Panc1 (cell line): ENCODE measurements at places on chromosomes 6 and 20. TPM values are rescaled to one million over a fixed set of nuclear protein-coding genes. Genes with fewer than 3 reads are reported as not detected.

- no peaks in the 10 kb centered on the region for H3K4me1 ChIP-seq
- no peak within 1 kb of the TSS for H3K4me3 ChIP-seq
- no peaks in the 10 kb centered on the region for H3K36me3 ChIP-seq
- no peak within 1 kb of the TSS for H3K27ac ChIP-seq
- H3K27me3 ChIP-seq, result peaks cover 12% of the 10 kb centered on the region; the same call in 1 of the 2 replicates
These were observed at the start of gene ZNF831 for GRCh38 chr20:59163631-59164530. TSS of gene ZNF831 (plus strand) at chr20:59163821. CDS start at chr20:59191020, 27,199 bp downstream.

DNA sequence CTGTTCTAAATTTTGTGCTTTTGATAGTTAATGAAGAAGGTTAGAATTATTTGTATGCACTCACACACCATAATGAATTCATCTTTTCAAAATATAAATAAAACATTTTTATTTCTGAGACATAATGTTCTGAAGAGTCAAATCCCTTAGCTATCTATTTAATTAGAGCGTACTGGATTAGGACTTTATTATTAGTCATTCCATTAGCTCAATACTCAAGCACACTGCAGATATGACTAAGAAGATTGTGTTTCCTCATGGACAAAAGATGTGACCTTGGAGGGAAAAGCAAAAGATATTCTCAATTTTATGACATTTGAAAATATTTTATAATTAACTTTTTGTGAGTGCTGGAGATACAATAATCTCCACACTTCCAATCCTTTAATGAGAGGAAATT, 666.4 kb downstream of the CD109 start:
- DNase-seq, result no peak
- H3K36me3 ChIP-seq, result no peaks in the 10 kb centered on the region
- H3K4me3 ChIP-seq, result no peak overlapping the region
- no peaks in the 10 kb centered on the region for H3K27me3 ChIP-seq

- no peak for DNase-seq
- H3K27ac ChIP-seq, result no peak overlapping the region
- no peaks in the 10 kb centered on the region for H3K27me3 ChIP-seq
- H3K4me1 ChIP-seq, result no peaks in the 10 kb centered on the region
These were observed 335.3 kb upstream of the NT5E start for GRCh38 chr6:85114581-85114935.

GRCh38 chr6:52407467-52407866, 12.7 kb upstream of the EFHC1 start:
- H3K27me3 ChIP-seq, result no peaks in the 10 kb centered on the region
- no peaks in the 10 kb centered on the region for H3K36me3 ChIP-seq
- H3K4me3 ChIP-seq, result no peak overlapping the region
- DNase-seq, result no peak
- no peak overlapping the region for H3K27ac ChIP-seq
- H3K4me1 ChIP-seq, result no peaks in the 10 kb centered on the region

DNA sequence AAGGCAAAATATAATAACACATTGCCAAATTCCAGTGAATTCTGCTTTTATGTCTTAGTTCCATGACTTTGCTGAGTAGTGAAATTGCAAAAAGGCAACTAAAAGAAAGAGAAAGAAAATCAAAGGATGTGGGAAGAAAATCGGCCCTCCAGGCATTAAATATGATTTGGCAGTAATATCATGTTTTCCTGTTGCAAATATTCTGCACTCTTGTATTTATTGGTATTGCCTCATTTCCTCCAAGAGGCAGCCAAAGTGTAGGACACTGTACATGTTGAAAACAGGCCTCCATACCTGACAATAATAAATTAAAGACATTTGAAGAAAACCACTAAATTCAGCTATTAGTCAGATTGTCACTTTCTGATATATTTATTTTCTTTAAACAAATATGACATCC, 460.0 kb upstream of the NOX3 start:
- DNase-seq, result no peak
- no peak overlapping the region for H3K4me3 ChIP-seq
- H3K4me1 ChIP-seq, result no peaks in the 10 kb centered on the region
- H3K27me3 ChIP-seq, result no peaks in the 10 kb centered on the region

DNA sequence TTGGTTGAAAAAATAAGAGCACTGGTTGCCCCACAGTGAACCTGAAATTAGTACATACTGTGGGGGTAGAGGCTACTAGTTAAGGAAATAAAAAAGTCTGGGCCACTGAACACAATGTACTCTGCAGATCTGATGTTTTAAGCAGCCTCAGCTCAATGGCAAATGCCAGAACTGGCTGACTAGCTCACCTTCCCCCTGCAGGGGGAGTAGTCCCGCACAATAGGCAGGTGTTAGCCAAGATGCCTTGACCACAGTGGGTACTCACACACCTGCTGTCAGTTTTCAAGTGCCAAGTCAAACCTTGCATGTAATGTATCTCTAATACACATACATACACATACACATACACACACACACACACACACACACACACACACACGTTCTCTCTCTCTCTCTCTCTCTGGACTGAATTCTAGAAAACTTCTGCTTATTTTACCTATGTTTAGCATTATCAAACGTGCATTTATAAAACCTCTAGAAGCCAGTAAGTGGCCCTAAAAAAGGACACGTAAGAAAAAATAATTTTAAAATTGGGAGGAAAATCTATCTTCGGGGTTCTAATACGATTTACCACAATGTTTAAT, 36.1 kb downstream of the GMDS start:
- no peaks in the 10 kb centered on the region for H3K36me3 ChIP-seq
- DNase-seq, result peak; percentile 59

DNA sequence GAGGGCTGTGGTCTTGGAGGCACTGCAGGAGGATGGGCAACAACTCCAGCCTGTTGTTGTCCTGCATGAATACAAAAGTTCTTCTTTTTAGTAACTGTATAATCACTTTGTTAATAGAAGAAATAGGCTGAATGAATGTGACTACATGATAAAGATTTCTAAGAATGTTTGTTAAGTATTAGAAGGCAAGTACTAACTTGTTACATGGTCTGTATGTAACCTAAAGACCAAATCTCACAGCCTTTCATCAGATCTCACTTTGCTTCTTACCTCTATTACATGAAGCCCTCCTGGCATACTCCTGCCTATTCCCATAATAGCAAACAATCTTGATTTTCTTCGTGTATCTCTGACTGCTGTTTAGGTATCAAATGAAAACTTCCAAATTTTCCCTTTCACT, 73.4 kb downstream of the REPS1 start:
- no peak overlapping the region for H3K27ac ChIP-seq
- H3K4me3 ChIP-seq, result no peak overlapping the region
- H3K36me3 ChIP-seq, result peaks cover 2% of the 10 kb centered on the region
- no peaks in the 10 kb centered on the region for H3K27me3 ChIP-seq

GRCh38 chr20:9129756-9130155, 60.9 kb downstream of the PLCB4 start:
- H3K27me3 ChIP-seq, result no peaks in the 10 kb centered on the region
- DNase-seq, result no peak
- no peak overlapping the region for H3K4me3 ChIP-seq
- no peaks in the 10 kb centered on the region for H3K36me3 ChIP-seq

GRCh38 chr6:137240168-137240567, 21.0 kb upstream of the IFNGR1 start:
- no peak for DNase-seq
- H3K4me3 ChIP-seq, result no peak overlapping the region
- H3K4me1 ChIP-seq, result no peaks in the 10 kb centered on the region
- no peaks in the 10 kb centered on the region for H3K36me3 ChIP-seq
- H3K27me3 ChIP-seq, result no peaks in the 10 kb centered on the region

- DNase-seq, result no peak
- H3K27ac ChIP-seq, result no peak overlapping the region
- no peaks in the 10 kb centered on the region for H3K36me3 ChIP-seq
- no peaks in the 10 kb centered on the region for H3K4me1 ChIP-seq
- no peak overlapping the region for H3K4me3 ChIP-seq
These were observed 304.1 kb downstream of the CDH4 start for GRCh38 chr20:61556111-61556510.

DNA sequence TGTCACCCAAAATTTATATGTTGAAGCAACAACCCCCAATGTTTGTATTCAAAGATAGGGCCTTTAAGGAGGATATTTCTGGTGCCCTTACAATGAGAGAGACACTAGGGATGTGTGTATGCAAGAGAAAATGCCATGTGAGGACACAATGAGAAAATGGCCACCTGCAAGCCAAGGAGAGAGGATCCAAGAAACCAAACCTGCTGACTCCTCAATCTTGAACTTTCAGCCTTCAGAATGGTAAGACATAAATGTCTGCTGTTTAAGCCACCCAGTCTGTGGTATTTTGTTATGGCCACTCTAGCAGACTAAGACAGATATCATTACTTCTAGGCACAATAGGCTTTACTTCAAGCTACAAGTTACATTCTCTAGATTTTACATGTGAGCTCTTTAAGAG, 1145.1 kb upstream of the MAP3K7 start:
- H3K36me3 ChIP-seq, result no peaks in the 10 kb centered on the region
- DNase-seq, result no peak
- no peak overlapping the region for H3K27ac ChIP-seq
- no peak overlapping the region for H3K4me3 ChIP-seq

DNA sequence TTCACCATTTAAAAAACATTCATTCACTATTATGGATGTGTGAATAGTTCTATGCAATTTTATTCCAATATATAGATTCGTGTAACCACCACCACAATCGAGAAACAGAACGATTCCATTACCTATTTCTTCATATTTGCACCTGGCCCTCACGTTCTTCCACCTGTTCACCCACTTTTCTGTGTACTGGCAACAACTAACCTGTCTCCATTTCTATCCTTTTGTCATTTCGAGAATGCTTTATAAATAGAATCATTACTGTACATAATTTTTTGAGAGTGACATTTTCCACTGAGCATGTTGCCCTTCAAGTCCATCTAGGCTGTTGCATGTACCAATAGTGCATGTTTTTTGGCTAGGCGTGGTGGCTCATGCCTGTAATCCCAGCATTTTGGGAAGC, 23.2 kb upstream of the STX11 start:
- no peaks in the 10 kb centered on the region for H3K36me3 ChIP-seq
- no peaks in the 10 kb centered on the region for H3K27me3 ChIP-seq

GRCh38 chr6:130935978-130936377, 108.8 kb downstream of the SMLR1 start:
- no peaks in the 10 kb centered on the region for H3K36me3 ChIP-seq
- no peak for DNase-seq
- no peak overlapping the region for H3K4me3 ChIP-seq
- H3K27ac ChIP-seq, result peak overlapping the region; percentile 94

- H3K4me3 ChIP-seq, result no peak overlapping the region
- no peak overlapping the region for H3K27ac ChIP-seq
- no peaks in the 10 kb centered on the region for H3K4me1 ChIP-seq
- H3K36me3 ChIP-seq, result no peaks in the 10 kb centered on the region
- H3K27me3 ChIP-seq, result no peaks in the 10 kb centered on the region; the same call in 1 of the 2 replicates
These were observed 139.5 kb downstream of the GJA10 start for GRCh38 chr6:90033746-90034271.

DNA sequence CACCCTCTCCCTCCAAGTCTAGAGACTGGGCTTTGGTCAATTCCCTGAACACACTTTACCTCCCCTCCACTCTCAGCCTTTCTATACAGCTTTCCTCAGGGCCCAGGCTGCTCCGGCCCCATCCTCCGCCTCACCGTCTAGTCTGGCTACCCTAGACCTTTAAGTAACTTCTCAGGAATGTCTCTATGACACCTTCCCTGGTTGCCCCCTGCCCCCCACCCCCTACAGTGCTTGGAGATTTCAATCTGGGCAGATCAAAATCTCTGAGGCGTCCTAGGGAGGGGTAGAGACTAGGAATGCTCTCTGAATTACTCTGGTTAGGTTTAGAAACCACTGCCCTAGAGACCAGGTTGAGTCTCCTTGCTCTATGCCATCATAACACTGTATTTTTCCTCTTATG, 6.1 kb downstream of the UBE2J1 start:
- DNase-seq, result no peak
- H3K4me3 ChIP-seq, result no peak overlapping the region
- peaks cover 4% of the 10 kb centered on the region; the same call in 1 of the 2 replicates for H3K36me3 ChIP-seq

DNA sequence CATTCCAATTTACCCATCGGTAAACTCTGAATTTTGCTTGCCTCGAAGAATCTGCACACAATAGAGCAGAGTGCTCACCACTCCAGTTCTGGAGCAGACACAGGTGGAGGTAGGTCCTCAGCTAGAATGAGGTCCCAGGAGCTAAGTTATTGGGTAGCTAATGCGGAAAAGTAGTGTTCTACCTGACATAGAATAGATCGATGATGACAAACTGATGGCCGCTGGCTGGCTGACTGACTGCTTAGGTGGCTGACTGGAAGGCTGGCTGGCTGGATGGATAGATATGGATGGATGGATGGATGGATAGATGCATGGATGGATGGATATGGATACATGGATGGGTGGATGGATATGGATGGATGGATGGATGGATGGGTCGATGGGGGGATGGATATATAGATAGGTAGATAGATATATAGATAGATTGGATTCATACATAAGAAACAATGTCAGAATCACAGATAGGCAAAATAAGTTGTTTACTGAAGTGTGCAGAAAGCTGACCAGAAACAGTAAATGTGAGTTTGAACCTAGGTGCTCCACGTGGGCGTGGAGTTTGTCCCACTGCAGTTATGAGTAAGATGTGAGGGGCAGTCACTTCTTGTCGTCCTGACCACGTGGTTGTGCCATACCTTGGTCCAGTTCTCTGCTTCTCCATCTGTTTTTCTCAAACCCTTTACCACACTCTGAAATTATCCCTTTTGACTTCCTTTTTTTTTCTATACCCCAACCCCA, 62.1 kb downstream of the TBXT start:
- H3K4me1 ChIP-seq, result no peaks in the 10 kb centered on the region
- H3K27ac ChIP-seq, result no peak overlapping the region
- peaks cover 8% of the 10 kb centered on the region for H3K27me3 ChIP-seq
- no peak overlapping the region for H3K4me3 ChIP-seq
- no peak for DNase-seq
- no peaks in the 10 kb centered on the region for H3K36me3 ChIP-seq

DNA sequence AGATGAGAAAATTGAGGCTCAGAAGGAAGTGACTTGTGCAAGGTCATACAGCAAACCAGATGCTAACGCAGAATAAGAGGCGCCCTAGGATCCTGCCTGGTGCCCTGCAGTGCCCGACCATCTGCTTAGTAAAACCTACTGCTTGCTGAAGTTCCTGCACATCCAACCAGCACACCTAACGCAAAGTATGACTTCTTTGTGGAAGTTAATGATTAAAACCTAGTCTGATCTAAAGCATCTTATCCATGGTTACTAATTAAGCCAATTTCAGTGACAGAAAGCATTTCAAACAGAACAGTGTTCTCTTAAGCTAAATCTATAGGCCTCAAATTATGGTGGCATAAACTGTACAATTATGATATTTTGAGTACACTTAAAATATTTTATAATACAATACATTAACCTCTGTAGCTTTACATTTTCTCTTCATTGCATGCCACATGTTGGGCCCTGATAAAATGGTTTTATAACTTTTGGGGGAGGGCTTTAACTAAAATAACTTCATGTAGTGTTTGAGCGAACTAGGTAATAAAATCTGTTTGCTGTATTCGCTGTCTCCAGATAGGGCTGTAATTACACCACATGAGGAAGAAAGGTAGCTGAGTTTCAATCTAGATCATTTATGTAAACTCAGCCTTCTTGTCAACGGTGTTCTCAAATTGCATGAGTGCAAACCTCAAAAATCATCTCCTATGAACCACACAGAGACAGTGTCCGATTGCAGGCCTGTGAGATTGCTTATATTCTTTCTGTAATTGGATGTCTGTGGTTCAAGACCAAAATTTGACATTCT, 37.5 kb upstream of the BEND3 start:
- H3K27ac ChIP-seq, result no peak overlapping the region
- no peaks in the 10 kb centered on the region for H3K36me3 ChIP-seq
- DNase-seq, result no peak
- H3K27me3 ChIP-seq, result no peaks in the 10 kb centered on the region
- H3K4me3 ChIP-seq, result no peak overlapping the region

Gene ADGRF1
- 0.95 TPM for total RNA-seq

Gene GSTA2
- not detected for total RNA-seq

Gene STX11
- 3.2 TPM for total RNA-seq

Gene RPP40
- 25.9 TPM for total RNA-seq

Gene CLPSL2
- 0.57 TPM for total RNA-seq
